ENCODE measurements at places on chromosomes 16 and 17. TPM values are rescaled to one million over a fixed set of nuclear protein-coding genes. Genes with fewer than 3 reads are reported as not detected.

- DNase-seq: no peak
These were observed 21.5 kb upstream of the PECAM1 start for GRCh38 chr17:64411999-64412771.

DNA sequence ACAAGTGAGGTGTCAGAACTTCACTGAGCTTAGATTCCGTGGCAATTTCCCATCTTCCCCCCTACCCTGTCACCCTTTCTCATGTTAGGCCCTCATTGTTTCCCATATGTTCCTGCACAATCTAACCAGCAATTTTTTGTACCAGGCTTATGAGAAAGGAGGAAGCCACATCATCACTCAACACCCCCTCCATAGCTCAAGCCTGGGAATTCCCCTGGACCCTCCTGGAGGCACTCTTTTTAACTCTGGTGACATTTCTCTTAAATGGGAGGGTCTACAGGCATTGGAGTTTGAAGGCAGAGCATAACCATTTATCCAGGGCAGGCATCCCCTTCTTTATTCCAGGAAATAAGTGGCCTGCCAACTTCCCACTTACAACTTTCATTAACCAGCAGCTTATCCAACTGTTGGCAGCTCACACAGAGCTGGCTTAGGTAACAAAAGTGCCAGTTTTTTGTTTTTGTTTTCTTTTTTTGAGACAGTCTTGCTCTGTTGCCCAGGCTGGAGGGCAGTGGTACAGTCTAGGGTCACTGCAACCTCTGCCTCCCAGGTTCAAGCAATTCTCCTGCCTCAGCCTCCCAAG, 10.4 kb upstream of the GLG1 start:
- DNase-seq: no peak

GRCh38 chr16:70572050-70572925, 48.7 kb downstream of the SF3B3 start:
- DNase-seq: no peak

GRCh38 chr16:89444151-89444723, 46.1 kb downstream of the ANKRD11 start:
- DNase-seq: no peak

DNA sequence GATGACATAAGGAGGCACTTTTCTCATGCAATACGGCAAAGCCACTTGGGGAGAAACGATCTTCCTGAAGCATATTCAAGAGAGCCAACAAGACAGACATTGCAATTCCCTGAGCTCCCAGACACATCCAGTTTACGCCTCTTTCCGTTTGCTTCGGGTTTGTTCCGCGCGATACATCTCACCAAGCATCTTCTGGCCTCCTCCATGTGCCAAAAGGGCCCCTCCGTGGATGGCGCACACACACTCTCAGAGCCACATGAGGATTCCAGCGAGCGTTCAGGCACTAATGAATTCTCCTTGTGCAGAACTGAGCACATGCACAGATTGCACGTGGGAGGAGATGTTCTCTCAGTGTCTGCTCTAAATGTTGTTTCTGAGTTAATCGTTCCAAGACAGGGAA, 146.7 kb upstream of the SHISA6 start:
- no peak for DNase-seq

The KANSL1 gene
- 44.1 TPM for total RNA-seq

The PRR29 gene
- total RNA-seq: not detected
